ENCODE measurements at places on chromosomes 6 and 20.
A peak's percentile ranks its signal among the peaks of the same experiment; 100 is the strongest.

DNA sequence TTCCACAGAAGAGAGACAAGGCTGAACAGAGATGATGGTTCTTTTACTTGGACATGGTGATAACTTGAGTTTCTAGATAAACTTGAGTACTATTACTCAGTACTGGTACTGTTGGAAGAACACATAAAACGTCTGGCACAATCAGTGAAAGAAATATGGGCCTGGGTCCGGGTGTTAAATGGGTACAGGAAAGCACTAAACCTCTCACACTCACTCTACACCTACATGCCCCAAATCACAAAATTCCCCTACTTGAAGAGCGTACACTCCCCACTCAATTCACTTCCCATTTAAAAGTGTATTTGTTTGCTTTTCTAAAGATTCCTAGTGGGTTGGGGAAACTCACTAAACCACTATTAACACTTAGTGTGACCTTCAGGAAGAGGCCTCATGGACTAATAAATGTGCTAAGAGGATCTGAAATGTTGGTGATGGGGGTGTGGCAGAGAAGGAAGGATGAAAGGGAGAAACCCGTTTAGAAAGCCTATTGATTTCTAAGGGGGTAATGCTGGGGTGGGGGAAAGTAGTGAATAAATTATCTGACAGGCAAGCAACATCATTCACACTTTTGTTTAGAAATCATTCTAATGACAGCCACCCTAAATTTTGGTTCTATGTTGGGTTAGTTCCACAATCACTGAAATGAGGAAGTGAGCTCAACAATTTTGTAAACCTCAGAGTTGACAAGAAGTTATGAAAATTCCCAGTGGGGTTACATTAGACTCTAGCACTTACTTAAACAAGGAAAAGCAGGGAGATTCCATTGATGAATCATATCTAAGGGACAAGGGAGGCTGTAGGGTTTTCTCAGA lies 222.6 kb upstream of the MARCKS start:
- DNase-seq = no peak

DNA sequence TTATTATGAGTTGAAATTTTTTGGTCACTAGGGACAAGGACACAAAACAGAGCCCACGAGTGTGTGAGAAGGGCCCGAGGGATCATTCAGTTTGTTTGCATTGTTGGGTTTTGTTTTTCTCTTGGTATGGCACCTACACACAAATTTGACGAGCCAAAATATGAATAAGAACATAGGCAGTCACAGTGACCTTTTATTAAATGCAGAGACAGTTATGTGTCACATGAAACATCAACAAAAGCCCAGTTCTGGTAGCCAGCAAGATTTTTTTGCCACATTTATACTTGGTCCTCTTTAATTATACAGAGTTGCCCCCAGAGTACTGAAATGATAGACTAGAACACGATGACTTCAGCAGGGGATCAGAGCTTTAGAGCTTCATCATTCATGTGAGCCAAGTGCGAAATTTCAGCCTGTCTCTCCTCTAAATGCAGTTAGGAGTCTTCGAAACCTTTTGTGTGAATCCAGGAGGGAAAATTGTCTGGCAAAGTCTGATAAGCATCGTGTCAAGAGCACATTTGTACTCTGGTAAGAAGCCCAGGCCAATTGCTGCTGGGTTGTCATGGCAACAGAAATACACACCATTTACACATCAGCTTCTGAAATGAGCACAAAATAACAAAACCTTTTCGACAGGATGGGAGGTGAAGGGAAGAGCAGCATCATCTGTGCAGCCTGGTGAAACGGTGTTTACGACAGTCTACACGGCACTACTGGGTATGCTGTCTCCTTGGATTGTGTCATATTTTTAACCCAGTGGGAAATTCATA lies 79.2 kb upstream of the RIPOR2 start:
- DNase-seq = no peak

GRCh38 chr6:63609231-63609630 lies 26.4 kb upstream of the PHF3 start:
- DNase-seq = no peak

DNA sequence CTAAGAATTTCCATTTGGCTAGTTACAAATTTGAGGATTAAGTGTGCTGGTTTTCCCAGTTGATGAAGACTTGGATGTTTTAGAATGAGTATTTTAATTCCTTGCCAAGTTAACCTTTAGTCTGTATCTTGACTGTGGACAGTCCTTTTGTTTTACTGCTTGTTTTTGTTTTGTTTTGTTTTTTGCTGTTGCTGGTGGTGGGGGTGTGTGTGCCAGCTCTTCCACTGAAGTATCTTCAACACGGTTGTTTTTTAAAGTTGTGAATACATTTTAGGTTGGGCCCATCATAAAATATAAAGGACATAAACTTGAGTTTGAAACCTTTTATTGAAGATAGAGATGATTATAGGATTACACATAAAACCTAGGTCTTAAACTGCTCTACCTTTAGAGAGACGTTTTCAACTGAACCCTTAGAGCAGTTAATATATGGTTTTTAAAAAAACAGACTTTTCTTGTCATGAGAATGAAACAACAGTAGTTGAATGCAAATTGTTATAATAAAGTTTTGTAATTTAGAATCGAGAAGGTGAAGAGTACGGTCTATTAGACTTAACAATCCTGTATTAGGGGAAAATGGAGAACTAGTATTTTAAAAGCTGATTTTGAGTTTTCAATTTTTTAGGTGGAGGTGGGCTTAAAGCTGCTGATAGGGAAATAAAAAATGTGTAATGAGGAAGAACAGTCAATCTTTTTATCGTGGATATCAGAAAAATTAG lies 4.0 kb downstream of the QKI start:
- no peak for DNase-seq

DNA sequence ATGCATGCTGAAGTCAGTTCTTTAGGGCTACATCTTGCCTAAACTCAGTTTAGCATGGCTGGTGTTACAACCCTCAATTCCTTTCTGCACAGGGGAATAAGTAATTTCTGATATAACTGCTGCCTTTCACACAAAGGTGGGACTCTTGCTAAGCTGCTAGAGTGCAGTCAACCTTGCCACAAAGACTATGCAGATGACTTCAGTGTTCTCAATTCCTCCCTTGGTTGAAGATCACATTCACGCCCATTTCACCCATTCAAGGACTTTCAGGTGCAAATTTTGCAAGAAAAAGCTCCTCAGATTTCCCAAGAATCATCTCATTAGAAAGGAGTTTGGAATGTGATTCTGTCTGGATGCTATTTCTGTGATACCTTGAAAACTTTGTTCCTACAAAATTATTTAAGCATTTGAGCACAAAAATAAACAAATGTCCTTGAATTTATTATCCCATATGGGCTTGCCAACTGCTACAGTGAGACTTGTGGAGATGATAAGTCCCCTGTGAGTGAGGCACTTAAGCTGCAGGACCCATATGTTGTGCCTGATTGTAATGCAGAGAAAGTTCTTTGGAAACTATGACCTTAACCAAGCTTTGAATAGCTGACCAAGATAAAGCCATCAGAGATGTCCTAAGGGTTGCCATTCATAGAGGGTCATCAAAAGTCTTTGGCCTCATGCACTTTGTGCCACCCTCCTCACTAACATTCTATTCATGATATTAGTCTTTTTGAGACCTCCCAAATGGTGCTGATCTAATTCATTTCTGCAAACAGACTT lies 111.8 kb downstream of the PLCB4 start:
- DNase-seq = no peak

- no peak for DNase-seq
These were observed 738.4 kb downstream of the DHX35 start for GRCh38 chr20:39700528-39700927.

- DNase-seq = no peak
These were observed 164.9 kb downstream of the JARID2 start for GRCh38 chr6:15410752-15411151.

- no peak for DNase-seq
These were observed 1.9 kb downstream of the RNF217 start for GRCh38 chr6:124963831-124964763.

DNA sequence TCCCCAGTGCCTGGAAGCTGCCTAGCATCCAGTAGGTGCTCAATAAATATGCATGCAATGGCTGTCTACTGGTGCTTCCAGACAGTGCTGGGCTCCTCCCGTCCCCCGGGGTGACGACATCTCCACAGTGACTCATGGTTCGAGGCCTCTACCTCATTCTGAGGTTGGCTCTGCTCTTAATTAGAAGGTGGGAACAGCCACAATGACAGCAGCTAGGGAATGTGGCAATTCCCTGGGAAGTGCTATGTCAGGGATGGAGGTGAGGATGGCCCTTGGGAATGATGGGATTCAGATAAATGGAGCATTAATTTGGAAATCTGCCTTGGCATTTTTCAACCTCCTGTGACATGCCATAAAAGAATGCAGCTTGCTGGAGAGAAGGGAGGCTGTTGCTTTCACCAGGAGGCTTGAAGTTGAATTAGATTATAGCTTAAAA lies 43.5 kb upstream of the NFATC2 start:
- DNase-seq = no peak

DNA sequence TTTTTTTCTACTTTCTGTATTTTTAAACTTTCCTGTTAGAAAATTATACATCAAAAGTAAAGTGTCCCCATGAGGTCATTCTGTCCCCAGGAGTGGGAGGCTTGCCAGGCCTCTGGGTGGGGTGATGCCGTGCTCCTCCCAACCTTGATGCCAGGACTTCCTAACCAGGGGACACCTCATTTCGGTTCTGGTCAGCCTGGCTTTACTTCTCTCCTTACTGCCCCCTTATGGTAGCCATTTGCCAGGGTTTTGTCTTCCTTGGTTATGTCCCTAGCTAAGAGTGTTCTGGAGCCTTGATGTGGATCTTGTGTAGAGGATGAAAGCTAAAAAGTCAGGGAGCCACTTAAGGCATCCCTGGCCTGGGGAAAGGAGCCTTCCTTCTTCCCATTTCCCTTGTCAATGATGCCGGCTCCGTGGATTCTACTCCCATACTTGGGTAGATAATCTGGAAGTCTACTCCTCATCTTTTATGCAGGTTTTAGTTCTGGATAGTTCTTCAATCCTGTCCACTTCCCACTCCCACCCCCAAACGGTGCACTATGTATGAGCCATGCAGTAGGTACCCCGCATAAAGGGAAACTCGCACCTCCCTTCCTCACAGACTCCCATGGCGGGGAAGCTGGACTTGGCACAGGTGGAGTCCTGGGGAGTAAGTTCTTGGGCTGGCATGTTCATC lies 164.1 kb upstream of the SALL4 start:
- peak; percentile 20 for DNase-seq

DNA sequence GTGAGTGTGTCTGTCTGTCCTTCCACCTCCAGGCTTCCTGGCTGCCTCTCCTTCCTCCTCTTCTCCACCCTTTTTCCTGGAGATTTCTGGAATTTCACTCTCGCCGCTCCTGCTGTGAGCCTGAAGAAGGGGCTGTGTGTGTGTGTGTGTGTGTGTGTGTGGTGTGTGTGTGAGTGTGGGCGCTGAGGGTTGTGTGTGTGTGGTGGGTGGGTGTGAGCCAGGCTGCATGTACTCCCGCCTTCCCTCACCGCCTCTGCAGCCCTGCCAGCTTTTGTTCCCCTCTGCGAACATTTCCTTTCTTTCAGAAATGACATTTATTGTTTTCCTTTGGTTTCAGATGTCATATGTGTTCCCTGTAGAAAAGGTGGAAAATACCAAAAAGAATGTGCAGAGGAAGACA lies 76.0 kb downstream of the SRC start:
- no peak for DNase-seq

DNA sequence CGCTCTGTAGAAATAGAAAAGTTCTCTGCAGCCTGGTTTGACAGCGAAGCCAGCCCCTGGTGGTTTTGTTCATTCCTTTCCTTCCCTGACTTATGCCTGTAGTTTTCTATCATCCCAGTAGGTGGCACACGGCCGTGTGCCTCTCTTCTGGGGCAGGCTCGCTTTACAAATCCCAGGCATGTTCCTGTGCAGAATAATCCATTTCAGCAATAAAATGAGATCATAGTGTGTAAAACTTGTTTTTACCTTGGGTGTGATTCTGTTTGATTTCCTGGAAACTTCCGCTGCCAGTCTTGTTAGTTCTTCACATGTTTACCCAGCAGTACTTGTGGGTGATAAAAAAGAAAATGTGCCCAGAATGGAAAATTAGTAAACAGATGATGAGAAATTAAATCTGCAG lies 7.4 kb upstream of the INSM1 start:
- DNase-seq = peak; percentile 36

- DNase-seq = peak; percentile 19
These were observed 90.4 kb downstream of the CARMIL1 start for GRCh38 chr6:25369433-25370177.

GRCh38 chr6:56430629-56431600 lies 183.5 kb upstream of the COL21A1 start:
- no peak for DNase-seq

Data from activated CD4-positive, alpha-beta T cell treated with anti-CD3 and anti-CD28 coated beads, Interleukin-2, amount 50 U/mL, for 48 hours (primary cell).